HuH-7 (cell line): ENCODE measurements at places on chromosomes 6 and 20.

DNA sequence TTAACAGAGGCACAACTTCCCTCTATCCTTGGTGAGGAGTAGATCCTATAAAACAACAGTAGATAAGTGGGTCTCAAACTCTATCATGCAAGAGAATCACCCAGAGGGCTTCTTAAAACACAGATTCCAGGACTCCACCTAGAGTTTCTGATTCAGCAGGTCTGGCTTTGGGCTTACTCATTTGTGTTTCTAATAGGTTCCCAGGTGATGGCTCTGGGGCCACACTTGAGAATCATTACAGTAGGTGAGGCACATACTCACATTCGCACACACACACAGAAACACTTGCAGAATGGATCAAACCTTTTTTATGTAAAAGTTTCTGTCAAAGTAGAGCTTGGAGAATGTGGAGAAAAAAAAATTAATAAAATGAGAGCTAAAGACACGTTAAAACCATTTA is 52.4 kb downstream of the TMEM242 start:
- DNase-seq, result no peak

- peak; percentile 83 for DNase-seq
These were observed 26.0 kb downstream of the PTGIS start for GRCh38 chr20:49541733-49542513.

DNA sequence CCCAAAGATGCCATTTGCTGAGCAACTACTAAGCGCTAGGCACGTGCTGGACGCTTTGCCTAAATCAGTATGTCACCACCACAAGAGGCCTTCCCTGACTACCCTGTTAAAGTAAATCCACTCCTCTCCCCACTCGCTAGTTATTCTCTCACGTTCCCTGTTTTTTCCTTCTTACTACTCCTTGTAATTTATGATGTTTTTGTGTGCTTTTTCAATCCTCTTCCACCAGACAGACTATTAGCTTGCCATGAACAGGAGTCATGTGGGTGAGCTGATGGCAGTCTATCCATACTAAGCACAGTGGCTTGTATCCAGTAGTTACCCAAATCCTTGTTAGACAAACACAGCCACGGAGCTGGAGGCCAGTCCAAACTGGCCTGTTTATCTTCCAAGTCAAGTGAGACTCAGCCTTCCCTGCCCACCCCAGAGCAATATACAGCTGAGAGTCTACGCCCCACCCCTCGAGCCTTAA is 41.2 kb downstream of the C6orf132 start:
- no peak for DNase-seq

- DNase-seq, result no peak
These were observed 596.1 kb downstream of the HTR1B start for GRCh38 chr6:76867182-76867581.

DNA sequence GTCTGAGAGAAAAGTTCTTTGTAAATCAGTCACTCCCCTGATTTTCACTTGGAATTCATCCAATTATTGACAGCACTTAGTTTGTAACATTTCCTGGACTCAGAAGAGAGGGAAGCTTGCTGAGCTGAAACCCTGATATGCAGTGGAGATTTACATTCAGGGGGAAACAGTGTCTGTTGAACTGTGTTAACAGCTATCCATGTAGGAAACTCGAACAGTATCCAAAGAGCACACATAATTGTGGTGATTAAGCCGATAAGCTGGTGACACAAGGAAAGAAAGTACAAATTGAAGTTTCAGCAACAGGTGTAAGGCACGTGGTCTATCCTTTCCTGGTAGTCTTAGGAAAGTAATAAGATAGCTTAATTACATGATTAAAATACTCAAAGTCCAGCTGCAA is 78.1 kb upstream of the FLRT3 start:
- peak; percentile 16 for DNase-seq

- no peak for DNase-seq
These were observed 122.0 kb upstream of the ARID1B start for GRCh38 chr6:156654919-156655918.

DNA sequence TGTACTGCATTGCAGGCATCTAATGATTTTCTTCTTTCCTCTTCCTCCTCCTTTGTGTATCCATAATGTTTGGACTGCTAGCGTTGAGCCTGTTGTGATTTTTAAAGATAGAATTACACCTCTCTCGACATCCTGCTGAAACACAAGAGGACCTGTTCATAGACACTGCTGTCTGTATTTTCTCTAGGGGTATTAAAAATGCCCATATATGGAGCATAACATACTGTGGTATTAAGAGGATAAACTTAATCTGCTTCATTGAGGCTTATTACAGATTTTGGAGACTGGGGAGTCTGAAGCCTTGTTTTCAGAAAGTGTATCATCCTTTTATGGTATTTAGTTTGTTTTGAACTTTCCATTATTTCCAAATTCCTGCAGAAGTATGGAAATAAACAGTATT is 414.3 kb downstream of the CDKAL1 start:
- DNase-seq, result no peak
